ENCODE measurements at places on chromosomes 3 and 15. TPM values are rescaled to one million over a fixed set of nuclear protein-coding genes. Genes with fewer than 3 reads are reported as not detected.

DNA sequence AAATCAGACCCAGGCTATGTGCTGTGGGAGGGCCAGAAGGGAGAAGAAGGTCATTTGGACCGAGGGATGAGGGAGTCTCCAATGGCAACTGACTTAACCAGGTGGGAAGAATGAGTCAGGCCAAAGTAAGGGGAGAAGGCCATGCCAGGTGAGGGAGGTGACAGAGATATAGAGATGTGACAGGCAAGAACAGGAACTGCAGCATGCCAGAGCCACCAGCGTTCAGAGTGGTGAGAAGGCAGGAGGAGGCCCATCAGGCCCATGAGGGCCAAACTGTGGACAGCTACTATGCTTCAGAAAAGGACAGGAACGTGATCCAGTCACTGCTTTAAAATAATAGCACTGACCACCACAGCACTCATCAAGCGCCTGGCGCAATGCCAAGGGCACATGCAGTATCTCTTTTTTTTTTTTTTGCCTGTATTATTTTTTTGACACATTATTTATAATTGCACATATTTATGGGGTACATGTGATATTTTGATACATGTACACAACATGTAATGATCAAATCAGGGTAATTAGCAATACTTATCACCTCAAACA is 154.3 kb upstream of the IGF1R start:
- DNase-seq, result no peak

- no peak for DNase-seq
Observed at GRCh38 chr3:194327218-194328052, 23.7 kb downstream of the CPN2 start.

TM4SF4 gene
- total RNA-seq, result 0.23 TPM

SPSB4 gene
- not detected for total RNA-seq

MORC1 gene
- not detected for total RNA-seq

Data from PC-3 (cell line).